AG09319 (cell line): ENCODE measurements at places on chromosomes 3 and 15.

DNA sequence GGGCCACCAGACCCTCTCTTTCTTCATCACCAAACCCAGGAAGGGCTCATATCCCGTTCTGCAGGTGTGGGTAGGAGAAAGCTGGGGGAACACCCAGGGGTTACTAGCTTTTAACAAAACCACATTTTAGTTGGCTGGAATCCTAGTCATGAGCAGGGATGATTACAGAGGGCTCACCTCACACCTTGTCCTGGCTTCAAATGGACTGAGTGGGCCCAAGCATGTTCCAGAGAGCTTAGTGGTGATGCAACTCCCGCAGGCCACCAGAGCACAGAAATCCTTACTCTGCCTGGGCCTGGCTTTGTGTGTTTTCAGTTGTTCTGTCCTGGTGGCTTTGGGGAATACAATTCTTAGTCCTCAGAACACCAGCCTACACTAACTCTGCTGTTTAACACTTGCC lies 56.8 kb upstream of the RYK start:
- no peak for DNase-seq

DNA sequence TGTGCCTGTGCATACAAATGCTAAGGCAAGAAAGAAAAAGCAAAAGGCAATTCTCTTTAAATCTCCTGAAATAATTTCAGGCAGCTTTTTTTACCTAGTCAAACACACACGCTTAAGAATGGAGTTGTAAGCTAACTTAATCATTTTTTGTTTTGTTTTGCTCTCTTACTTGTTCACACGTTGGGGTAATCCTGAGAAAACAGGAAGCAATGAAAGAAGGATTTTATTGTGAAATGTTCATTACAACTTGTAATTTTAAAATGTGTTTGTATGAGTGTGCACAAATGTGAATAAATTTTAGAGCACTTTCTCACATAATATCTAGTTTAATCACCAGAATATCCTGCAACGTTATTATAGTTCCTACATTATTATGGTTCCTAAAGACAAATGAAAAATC lies 263.8 kb downstream of the LPP start:
- DNase-seq: no peak

- no peak for DNase-seq
Observed at GRCh38 chr3:78976200-78976599, 791.6 kb downstream of the ROBO1 start.

- DNase-seq: no peak
Observed at GRCh38 chr3:123295171-123295900, 93.6 kb downstream of the SEC22A start.

DNA sequence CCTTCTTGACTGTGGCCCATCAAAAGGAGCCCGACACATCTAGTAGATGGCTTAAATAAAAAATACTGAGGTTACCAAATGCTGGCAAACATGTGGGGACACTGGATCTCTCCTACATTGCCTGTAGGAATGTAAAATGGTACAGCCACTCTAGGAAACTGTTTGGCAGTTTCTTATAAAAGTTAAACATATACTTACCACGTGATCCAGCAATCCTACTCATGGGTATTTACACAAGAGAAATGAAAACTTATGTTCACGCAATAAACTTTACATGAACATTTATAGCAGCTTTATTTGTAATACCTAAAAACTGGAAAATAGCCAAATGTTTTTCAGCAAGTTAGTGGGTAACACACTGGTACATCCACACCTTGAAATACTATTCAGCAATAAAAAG lies 9.1 kb downstream of the ZBTB38 start:
- no peak for DNase-seq

DNA sequence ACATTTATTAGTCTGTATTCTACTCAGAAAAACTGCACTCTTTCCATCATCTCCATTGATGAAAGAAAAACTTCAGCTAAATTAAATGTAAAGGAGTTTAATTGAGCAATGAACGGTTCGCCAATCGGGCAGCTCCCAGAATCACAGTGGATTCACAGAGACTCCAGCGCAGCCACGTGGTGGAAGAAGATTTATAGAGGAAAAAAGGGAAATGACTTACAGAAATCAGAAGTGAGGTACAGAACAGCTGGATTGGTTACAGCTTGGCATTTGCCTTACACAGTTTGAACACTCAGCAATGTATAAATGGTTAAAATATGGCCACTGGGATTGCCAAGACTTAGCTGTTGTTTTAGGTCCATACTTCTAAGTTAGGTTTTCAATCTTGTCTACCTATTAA lies 2.8 kb upstream of the SUCLG2 start:
- DNase-seq: no peak

GRCh38 chr15:82958638-82959037 lies 6.1 kb upstream of the HOMER2 start:
- DNase-seq: no peak

GRCh38 chr3:52524752-52525679 lies 8.6 kb downstream of the NT5DC2 start:
- DNase-seq: no peak

DNA sequence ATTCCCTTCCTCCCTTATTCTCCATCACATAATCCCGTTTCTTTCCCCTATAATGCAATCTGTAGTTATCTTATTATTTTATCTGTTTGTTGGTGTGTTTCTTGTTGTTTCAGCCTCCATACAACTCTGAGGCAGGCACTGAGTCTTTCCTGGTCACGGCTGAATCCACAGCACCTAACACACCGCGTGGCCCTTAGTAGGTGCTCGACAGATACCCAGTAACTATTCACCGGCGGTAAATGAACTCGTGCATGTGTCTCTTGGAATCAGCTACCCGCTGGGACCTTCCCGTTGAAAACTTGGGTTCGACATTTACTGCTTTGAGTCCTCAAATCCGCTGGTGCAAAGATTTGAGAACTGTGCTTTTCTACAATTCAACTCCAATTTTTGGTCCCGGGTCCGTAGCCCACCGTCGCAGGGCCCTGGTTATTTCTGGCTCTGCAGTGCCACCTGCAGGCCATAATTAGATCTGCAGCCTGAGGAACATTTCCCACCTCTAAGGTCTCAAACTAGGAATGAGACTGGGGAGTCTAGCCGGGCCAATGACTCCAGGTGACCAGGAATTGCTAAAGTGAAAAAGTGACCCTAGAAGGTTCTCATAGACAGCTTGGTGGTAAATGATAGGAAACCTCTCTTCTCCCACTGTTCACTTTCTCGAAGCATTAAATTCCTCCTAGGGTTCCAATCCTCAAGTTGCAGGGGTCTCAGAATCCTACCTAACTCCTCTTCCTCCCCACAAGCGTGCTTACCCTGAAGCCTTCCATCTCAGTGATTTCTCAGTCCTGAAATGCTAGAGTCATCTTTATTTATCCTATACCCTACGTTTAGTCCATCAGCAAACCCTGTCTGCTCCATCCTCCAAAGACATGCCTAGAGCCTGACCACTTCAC lies 40.0 kb upstream of the TRH start:
- no peak for DNase-seq

DNA sequence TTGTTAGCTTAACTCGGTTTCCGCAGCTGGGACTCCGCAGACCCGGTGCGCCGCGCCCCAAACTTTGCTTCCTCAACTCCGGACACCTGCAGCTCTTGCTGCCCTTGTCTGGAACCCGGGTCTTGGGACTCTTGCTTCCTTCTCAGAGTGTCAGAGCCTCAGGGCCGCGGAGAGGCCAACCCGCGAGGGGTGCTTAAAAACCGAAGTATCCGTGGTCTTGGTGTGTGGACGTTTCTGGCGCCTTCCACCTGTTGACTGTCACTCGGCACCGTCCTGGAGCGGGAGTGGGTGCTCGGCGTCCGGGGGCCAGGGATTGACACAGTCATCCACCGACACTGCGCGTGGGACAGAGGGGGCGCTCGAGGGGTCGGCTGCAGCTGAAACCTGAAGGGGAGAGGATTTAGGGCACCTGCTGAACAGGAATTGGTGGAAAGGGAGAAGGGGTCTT lies 386 bp downstream of the SQOR start:
- no peak for DNase-seq

DNA sequence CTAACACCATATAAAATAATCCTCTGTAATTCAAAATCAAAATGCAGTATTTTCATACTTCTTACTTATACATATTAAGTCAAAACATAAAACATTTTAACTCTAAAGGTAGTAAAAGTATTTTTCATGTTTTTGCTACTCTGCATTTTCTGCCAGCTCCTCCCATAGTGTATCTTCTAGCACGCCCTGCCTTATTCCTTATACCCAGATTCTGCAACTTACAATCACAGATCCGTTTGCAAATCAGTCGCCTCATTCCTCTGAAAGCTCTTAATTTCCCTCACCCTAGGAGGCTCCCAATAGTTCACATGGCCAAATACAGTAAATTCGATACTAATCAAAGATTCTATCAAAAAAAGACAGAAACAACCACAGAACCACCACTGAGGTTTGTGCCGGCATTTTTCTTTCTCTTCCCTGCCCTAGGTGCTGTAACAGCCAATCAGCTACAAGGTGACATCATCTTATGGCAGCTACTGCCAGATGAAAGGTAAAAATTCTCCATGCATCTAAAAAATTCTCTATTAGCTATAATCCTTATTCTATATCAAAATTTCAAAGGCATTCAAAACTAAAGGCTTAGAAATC lies 72.9 kb downstream of the CLASP2 start:
- no peak for DNase-seq

DNA sequence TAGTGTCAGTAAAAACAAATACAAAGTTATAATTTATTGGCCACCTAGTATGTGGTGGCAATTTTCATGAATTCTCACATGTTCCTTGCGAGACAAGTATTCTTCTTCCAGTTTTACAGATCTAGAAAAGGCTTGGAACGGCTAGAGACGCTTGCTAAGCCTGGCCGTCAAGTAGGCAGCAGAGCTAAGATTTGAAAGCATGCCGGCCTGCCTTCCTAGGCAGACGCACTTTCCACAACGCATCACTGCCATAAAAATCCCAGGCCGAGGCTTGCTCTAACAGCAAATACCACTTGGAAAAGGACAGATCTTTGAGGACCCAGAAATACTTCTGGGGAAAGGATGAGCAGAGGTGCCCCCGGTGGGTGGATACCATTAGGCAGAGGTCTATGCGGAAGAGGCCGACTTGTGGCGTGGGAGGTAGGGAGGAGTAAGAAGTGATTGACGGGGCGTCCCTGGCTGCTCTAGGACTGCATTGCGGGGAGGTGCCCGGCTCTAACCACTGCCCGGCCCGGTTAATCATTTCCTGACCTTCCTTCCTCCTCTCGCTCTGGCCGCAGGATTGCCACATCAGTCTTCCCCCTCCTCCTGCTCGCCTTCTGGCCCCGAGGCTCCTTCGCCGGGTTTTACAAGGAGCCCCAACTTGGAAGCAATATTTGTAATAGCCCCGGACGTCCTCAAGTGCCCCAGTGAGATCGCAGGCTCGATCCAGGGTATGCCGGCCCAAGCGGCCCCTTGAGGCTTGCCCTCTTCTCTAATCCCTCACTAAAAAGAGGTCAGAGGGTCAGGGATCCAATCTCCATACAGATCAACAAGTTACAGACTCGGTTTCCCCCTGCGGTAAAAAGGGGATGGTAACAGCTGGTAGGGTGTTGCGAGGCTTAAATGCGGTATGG lies 1.3 kb upstream of the USP3 start:
- peak; percentile 83 for DNase-seq

GRCh38 chr3:71062952-71063772 lies 520.4 kb downstream of the FOXP1 start:
- DNase-seq: no peak

DNA sequence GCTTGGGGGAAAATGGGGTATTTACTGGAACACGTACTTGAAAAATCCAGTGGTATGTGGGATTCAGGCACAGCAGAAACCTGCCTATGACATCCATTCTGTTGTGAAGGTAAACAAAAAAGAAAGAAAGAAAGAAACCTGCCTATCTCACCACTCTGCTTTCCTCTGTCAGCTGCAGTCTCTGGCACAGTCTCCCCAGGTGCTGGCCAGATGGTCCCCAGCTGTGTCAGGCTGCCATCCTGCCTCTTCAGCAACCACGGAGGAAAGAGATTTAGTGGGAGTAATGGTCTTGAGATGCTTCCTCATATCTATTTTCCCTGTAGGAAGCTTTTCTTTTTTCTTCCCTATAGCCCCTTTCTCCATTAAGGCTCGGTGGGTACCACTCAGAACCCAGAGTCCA lies 2.5 kb upstream of the PXYLP1 start:
- DNase-seq: no peak

GRCh38 chr15:37136666-37137065 lies 36.3 kb upstream of the MEIS2 start:
- no peak for DNase-seq

GRCh38 chr15:99486371-99487336 lies 79.1 kb upstream of the MEF2A start:
- peak; percentile 97 for DNase-seq

- DNase-seq: no peak
Observed at GRCh38 chr15:99777144-99777543, 43.9 kb upstream of the LYSMD4 start.

DNA sequence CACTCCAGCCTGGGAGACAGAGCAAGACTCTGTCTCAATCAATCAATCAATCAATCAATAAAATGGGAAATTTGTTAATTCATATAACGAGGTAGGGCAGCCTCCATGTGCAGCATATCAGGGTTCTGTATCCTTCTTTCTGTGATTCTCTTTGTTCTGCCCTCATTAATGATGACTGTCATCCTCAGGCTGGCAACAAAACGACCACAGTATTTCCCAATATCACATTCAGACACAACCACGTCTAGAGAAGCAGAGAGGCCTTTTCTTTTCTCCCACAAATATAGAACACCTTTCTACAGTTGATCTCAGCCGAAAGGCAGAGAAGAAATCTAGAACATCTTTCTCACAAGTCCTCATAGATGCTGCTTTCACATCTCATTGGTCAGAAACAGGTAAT lies 11.2 kb downstream of the CEP19 start:
- no peak for DNase-seq

GRCh38 chr15:101381671-101382212 lies 86.7 kb upstream of the SNRPA1 start:
- DNase-seq: no peak

DNA sequence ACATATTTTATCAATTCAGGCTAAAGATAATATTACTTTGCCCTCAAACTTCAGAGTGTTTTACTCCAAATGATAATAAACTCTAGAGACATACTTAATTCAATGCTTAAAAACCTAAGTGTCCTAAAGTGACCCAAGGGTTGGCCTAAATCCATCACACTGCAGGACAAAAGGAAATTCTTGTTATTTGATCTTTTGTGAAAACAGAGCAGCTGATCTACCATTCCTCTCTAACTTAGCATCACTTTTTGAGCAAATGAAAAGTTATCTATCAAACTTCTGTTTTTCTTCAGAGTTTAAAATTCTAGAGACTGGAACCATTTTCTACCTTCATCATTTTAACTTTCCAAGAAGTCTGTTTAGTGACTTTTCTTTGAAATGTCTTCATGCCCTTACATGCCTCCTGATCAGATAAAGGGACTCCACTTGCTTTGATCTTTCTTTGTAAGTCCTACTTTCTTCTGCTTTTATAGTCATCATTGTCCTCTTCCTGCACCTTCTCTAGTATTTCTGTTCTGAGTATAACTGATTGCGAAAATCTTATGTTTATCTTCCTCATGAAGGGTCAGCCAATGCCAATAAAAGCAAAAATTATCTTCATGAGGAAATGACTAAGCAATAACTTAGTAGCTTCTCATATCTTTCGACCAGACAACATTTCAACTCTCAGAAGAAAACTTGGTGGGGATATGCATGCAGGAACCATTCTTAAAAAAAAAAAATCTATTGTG lies 378.7 kb upstream of the TGFBR2 start:
- peak; percentile 72 for DNase-seq

GRCh38 chr3:101665851-101666250 lies 11.1 kb downstream of the ZBTB11 start:
- DNase-seq: no peak

- DNase-seq: no peak
Observed at GRCh38 chr3:132292042-132292441, 25.2 kb upstream of the ACP3 start.
